ENCODE measurements at places on chromosomes 3 and 15.

GRCh38 chr15:81301815-81302399 lies 22.0 kb downstream of the STARD5 start:
- DNase-seq = no peak

DNA sequence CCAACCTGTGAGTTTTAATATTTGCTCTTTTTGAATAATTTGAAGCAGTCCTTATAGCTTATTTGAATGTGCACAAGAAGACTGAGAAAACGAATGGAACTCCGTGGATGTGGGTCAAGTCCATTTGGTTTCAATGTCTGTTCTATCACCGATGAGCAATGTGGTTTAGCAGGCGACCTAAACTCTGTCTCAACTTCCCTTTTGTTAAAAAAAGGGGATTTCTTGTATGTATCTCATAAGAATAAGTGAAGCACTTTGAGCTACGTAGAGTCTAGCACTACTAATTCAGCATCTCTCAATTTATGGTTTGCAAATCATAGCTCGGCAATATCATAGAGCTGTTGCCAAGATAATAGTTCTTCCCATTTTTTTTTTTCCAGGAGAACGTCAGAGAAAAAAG lies 4.6 kb upstream of the SKIL start:
- DNase-seq = no peak

DNA sequence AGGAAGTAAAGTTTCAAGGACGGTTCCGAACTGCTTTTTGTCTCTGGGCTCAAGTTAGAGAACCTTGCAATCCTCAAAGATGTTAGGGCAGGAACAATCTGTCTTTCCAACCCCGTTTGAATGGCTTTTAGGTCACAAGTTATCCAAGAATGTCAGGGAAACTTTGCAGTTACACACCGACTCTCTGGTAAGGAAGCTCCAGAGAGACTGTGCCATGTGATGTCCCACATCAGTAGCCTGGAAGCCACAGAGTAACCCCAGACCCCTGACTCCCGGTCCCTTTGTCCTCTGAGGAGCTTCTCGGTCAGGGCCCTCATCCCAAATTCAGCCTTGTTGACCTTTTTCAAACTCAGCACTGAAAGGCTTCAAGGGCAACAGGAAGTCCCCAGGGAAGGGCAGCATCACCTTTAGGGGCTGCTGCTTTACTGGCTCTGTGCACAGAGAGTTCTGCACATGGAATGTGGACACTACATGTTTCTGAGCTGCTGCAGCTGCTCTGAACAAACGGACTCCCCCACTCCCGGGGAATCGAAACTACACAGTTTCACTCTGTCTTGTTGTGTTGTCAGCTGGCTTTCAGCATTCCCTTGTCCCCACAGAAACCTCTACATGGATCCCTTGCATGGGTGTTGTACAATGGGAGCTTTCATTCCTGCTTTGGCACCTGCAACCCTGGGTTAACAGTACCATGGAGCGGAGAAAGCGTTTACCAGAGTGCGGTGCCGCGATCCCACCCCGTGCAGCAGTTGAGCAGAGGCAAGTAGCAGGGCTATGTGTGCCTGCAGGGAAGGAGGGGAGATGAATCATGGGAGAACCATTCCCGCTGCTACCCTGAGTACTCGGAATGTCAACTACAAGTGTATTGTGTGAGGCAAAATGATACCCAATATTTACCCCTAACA lies 408.2 kb upstream of the THBS1 start:
- peak; percentile 80 for DNase-seq

GRCh38 chr3:42349765-42350594 lies 60.4 kb downstream of the LYZL4 start:
- DNase-seq = no peak

DNA sequence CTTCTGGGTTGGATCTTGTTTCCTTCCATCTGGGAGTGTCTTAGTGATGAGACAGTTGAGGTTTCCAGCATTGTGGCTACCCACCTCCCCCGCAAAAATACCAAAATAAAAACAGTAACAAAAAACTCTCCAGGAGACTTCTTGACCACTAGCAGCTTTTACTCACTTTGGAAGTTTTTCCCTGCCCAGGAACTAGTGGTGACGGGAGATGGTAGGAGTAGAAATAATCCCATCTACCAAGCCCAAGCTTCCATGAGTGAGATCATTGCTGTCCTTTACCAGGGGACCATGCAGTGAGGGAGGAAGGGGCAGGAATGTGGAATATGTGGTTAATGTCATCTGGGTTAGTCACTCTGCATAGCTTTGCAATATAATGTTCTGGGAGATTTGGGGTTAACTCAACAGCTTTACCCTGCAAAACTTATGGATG lies 187.7 kb downstream of the ITPR1 start:
- DNase-seq = peak; percentile 54

GRCh38 chr3:179801856-179802255 lies 149.0 kb downstream of the USP13 start:
- DNase-seq = peak; percentile 24

DNA sequence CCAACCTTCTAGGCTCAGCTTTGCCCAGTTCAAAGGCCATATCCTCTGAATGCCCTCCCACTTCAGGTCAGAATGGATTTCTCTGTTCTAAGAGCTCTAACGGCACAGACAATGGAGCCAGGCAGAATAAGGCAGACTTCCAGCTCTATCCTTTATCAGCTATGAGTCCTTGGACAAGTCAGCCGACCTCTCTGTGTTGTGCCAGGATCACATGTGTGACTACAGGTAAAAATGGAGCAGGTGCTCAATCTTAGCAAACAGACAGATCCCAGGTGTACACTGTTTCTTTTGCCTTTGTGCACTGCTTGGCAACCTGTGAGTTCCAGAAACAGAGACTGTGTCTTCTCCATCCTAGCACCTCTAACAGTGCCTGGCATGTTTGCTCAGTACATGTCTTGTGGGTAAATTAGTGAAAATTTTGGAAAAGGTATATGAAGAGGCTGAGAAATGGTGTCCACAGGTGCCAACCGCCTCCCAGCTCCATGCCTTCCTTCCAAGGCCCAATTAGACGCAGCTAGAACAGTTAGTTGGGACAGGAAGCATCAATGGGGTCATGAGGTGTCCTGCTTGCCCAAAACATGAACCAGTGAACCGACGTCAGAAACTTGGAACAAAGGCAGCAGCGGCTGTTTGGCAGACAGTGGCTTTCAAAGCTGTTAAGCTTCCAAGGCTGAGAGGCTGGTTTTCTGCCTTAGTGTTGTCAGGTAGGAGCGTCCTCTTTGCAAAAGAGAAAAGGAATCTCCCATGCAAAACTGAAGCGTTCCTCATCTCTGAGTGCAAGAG lies 28.7 kb downstream of the TLE3 start:
- no peak for DNase-seq

GRCh38 chr15:33357845-33358244 lies 47.1 kb downstream of the RYR3 start:
- no peak for DNase-seq

- DNase-seq = no peak
Measured at GRCh38 chr15:92877000-92877399, 23.1 kb upstream of the CHD2 start.

DNA sequence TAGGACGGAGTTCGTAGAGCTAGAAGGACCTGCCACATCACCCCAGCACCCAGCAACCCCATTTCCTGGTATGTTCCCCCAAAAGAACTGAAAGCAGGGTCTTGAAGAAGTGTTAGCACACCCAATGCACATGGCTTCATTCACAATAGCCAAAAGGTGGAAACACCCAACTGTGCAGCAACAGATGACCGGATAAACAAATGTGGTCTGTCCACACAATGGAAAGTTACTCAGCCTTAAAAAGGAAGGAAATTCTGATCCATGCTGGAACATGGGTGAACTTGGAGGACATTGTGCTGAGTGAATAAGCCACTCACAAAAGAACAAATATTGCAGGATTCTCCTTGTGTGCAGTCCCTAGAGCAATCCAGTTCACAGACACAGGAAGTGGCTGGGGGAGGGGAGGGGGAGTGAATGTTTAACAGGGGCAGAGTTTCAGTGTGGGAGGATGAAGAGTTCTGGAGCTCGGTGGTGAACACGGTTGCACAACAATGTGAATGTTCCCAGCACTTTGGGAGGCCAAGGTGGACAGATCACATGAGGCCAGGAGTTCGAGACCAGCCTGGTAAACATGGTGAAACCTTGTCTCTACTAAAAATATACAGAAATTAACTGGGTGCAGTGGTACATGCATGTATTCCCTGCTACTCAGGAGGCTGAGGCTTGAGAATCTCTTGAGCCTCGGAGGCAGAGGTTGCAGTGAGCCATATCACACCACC lies 157.5 kb downstream of the NUP210 start:
- no peak for DNase-seq

GRCh38 chr3:175146258-175146657 lies 287.1 kb downstream of the NAALADL2 start:
- DNase-seq = peak; percentile 48

GRCh38 chr15:61916104-61916503 lies 144.1 kb downstream of the VPS13C start:
- peak; percentile 8 for DNase-seq

- peak; percentile 82 for DNase-seq
Measured at GRCh38 chr3:127791221-127791913, 30.9 kb downstream of the MGLL start.

DNA sequence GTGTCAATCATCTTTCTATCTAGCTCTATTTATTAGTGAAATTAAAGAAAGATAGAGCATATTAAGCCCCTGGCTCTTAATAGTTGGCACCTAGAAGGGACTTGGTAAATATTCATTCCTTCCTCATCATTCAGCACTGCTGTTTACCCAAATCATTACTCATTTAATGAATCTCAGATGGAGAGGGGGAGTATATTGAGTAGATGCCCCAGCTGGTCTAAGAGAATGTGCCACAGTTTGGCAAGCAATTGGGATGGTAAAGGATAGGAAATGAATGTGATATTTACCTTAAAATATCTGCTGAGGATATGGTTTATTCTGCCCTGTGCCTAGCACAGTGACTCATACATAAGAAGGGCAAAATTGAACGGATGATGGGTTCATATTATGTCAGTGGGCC lies 6.0 kb downstream of the IL1RAP start:
- DNase-seq = peak; percentile 9

DNA sequence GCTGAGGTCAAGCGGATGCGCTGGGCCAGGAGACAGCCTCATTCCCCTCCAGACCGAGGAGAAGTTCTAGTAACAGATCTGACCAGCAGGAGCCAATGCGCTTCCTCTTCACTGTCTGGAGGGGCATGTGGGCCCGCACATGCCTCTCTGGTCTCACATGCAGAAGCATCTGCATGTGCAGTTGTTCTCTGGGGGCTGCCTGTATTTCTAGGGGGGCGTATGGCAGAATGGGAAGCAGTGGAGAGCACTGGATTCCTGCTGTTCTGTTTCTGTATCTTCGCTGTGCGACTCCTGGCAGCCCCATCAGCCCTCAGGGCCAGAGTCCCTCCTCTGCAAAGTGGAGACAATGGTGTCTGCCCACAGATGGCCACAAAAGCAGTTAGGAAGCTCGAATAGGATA lies 170.4 kb upstream of the IQSEC1 start:
- DNase-seq = no peak

GRCh38 chr3:173465112-173465511 lies 67.6 kb downstream of the NLGN1 start:
- peak; percentile 68 for DNase-seq

GRCh38 chr15:48604567-48604966 lies 40.9 kb downstream of the FBN1 start:
- DNase-seq = no peak

DNA sequence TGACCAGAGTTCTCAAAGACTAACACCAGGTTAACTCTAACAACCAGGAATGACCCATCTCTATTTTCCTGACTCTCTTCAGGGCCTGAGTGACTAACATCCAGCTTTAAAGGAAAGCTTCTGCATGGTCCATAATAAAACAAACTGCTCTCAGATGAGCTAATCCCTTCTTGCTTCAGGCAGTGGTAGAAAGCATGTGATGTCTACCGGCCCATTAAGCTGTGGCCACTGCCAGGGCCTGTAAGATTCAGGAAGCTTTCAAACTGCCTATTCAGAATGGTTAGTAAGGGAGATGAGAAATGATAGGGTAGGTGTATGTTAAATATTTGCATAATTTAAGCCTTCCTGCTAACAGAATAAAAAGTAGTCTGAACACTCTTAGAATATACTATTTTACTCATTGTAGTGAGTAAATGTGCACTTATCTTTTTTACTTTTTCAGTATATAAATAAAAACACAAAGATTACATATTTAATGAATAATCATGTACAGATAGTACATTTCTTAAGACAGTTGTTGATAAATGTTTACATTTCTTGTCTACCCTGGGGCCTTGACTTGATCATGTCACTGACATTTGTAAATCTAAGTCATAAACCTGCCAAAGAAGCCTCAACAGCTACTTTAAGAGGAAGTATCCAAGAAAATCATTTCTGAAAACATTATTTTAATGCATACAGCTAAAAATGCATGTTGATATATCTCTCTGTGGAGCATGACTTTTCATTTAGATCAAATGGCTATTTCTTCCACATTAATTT lies 222.0 kb downstream of the MCTP2 start:
- DNase-seq = no peak

DNA sequence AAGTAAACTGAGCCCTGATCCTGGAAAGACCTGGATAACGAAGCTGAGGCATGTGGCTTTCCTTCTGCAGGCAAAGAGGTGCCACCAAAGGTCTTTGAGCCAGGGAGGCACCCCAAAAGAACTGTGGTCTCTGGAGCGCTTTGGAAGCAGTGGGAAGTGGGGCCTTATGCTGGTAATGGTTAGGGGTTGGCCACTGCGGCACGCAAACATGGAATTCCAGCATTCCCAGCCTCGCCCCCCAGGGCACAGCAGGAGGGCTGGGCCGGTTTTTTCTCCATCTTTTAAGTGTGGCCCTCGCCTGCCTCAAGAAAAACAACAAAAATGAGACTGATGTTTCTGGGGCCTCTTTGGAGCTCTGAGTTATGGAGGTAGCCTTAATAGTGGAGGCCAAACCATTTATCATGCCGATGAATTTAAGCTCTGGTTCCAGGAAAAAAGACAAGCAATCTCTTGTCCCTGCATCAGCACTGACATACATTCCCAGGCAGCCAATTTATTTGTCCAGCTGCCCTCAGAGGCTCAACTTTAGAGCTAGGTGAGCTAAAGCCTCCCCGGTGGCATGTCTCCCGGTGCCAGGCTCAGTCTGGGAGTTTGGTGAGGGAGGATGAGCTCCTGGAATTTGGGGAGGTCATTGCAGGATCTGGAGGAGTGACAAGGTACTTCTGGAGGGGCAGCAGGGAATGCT lies 109.0 kb downstream of the TLE3 start:
- no peak for DNase-seq

- DNase-seq = peak; percentile 83
Measured at GRCh38 chr15:35725353-35725752, 179.4 kb upstream of the DPH6 start.

- peak; percentile 29 for DNase-seq
Measured at GRCh38 chr15:72155003-72155621, 36.9 kb downstream of the SENP8 start.

GRCh38 chr15:47708161-47708980 lies 8.9 kb upstream of the SEMA6D start:
- DNase-seq = no peak

- DNase-seq = no peak
Measured at GRCh38 chr3:70042641-70043040, 43.1 kb downstream of the SAMMSON start.
